ENCODE measurements at places on chromosomes 3 and 15.

GRCh38 chr3:46909535-46910161 is 32.1 kb downstream of the PTH1R start:
- DNase-seq, result peak; percentile 59

- DNase-seq, result no peak
Measured at GRCh38 chr3:18775501-18775900, 350.4 kb upstream of the SATB1 start.

DNA sequence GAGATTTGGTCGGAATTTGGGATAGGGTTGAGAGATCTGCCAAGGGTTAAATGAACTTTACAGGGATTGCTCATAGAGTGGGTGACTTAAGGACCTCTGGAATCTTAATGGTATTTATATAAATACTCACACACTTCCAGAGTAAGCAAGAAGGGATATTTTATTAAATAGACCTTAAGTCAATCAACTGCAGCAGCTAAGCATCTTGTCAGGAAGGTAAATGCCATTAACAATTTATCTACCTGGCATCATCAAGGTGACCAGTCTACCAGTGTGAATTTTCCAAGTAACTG is 123.9 kb downstream of the FEZF2 start:
- DNase-seq, result no peak

DNA sequence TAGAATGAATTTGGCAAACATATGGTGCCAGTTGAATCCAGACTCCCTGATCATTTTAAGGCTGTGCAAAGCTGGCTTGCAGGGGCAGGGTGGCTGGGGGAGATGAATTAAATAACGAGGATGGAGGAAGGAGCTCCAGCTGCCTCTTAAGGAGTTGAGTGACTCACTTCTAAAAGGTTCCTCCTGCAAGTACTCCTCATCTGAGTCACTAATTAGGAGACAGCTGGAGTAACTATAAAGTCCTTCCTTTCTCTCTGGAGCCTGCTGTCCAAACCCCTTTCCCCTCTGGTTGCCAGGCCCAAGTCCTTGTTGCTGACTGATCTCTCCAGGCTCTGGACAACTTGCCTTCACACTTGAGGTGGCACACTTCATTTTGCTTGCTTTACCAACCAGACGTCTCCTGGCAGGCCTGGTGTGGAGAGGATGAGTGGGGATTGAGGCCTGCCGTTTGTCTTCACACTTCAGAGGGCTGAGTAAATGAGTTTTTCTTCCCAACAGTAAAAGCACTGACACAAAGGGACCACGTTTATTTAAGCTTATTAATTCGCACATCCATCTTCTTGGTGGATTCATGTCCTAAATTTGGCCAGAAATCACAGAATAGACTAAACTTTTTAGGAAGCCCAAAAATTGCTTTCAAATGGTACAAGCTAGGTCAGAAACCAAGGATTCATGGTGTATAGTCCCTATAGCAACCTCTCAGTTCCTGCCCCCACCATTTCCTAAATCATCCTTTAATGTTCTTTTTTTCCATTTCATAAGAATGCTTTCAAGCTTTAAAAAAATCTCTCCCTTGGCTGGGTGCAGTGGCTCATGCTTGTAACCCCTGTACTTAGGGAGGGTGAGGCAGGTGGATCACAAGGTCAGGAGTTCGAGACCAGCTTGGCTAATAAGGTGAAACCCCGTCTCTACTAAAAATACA is 90.5 kb upstream of the MYRIP start:
- DNase-seq, result no peak
